ENCODE measurements at places on chromosomes 4 and X.

GRCh38 chr4:70313736-70314135, 21.0 kb upstream of the CABS1 start:
- no peak for DNase-seq

GRCh38 chr4:89576246-89576645, 260.7 kb downstream of the SNCA start:
- DNase-seq, result no peak

DNA sequence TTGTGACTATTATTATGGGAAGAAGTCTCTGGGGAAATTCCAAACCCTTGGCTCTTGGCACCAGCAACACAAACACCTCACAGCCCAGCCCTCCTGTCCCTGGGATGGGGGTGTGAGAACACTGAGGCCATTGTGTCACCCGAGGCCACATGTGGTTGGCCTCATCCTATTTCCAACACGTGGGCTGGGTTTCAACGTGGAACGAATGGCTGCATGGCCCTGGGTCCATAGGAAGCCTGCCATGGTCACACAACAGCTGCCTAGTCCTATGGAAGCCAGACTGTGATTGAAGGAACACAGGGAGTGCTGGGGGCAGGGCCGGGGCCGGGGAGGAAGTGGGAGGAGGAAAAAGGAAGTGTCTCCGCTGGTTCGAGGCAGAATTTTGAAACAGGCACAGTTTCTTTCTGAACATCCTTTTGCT, 10.0 kb downstream of the CLCN4 start:
- DNase-seq, result no peak

DNA sequence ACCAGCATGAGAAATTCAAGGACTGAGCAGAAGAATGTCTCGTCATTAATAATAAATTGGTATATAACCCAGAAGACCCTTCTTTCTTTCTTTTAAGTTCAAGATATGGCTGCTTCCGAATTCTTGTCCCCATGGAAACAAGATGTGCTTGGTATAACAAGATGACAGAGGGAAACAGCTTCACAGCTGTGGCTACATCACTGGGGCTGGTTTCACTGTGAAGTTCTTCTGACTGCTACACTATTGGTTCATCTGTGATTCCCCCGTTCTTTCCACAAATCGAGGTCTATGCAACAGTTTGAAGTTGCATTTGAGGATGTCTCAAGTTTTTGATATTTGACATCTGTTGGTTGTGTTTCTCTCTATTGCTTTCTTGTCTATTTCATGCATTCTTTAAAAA, 12.3 kb upstream of the DTHD1 start:
- no peak for DNase-seq

DNA sequence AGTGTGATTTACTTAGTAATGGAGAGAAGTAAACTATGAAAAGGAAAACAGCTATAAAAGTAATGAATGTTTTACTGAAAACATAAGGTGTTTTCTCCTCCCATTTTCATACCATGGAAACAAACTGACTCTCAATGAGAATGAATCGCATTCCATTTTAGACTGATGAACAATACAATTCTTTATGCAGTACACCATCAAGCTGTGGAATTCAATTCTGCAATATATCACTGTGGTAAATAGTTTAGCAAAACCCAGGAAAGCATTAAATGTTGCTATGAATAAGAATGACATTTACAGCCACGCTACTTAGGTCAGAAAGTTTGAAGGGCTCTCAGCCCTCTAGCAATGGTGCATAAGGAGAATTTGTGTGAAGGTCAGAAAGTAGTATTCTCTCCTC, 7.4 kb downstream of the DCAF8L2 start:
- no peak for DNase-seq

- DNase-seq, result peak; percentile 37
Measured at GRCh38 chr4:183989461-183989860, 84.4 kb downstream of the STOX2 start.

GRCh38 chr4:10111067-10111801, 5.4 kb downstream of the WDR1 start:
- no peak for DNase-seq

DNA sequence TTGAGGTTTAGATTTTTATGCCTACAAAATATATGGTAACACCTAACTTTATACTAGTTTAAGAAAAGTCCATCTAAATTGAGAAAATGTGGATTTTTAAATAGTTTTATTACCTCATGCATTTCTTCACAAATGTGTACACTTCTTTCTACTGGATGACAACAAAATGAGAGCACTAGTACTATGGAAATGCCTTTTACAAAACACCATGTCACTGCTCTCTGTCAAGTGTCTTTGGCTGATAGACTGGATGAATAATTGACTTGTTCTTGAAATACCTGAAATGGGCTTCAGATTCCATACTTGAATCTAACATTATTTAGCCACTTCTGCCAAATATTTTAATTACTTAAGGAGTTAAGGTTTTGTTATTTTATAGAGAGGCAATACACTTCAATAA, 49.5 kb downstream of the AMELX start:
- no peak for DNase-seq

- DNase-seq, result no peak
Measured at GRCh38 chr4:102431608-102431961, 69.6 kb upstream of the NFKB1 start.

DNA sequence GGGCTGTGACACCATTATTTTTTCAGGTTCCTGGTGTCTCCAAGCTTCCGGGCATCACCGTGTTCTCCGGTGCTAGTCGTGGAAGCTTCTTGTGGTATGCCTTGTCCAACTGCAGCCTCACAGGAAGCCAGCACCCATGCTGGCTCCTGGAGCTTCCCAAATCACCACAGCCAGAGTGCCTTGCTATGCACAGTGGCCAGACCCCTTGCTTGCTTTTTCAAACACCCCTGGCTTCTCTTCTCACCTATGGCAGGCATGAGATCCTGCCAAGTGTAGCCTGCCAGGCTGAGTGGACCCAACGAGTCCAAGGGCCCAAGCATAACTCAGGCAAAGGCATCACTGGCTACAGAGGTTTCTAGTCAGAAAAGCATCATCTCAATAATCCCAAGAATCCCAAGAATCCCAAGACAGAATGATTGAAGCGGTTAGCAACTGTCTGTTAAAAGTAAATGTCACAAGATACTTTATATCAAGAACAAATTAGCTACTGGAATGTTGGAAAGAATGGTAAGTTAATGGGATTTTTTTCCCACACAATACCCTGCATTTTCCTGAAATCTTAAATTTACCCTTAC, 1522.9 kb downstream of the PCDH18 start:
- no peak for DNase-seq

DNA sequence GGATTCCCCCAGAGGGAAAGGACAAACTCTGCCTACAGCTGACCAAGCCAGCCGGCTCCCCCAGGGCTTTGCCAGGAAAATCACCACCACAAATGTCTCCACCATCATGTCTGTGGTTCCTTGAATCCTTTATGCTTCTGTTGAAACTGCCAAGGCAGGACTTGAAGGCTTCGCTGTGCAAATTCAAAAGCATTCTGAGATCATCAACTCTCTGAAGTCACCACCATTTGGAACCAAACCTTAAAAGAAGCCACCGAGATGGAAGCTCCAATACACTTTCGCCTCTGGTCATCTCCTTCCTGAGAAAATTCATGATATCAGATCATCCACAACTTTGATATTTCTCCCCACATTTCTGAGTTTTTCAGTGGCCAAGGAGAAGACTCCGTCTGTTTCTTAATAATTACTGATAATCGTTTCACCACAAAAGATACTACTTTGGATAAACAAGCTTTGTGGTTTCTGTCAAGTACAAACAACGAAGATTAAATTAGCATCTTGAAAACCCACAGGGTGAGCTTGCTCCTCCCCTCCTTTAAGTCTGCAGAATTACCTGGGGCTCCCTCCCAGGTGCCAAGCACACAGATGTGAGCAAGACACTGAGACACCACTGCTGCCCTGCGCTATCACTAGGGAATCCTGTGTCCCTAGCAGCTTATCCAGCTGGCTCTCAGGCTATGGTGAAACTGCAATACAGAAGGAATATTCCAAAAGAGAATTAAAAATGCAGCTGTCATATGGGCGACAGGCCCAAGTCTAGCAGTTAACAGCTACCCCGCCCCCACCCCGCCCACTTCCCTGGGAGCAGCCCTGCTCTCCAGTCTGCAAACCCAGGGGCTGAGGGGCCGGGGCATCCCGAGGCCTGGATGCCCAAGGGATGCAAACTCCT, 125.0 kb upstream of the TBL1X start:
- peak; percentile 21 for DNase-seq

- no peak for DNase-seq
Measured at GRCh38 chr4:96497621-96498020, 657.7 kb downstream of the PDHA2 start.

DNA sequence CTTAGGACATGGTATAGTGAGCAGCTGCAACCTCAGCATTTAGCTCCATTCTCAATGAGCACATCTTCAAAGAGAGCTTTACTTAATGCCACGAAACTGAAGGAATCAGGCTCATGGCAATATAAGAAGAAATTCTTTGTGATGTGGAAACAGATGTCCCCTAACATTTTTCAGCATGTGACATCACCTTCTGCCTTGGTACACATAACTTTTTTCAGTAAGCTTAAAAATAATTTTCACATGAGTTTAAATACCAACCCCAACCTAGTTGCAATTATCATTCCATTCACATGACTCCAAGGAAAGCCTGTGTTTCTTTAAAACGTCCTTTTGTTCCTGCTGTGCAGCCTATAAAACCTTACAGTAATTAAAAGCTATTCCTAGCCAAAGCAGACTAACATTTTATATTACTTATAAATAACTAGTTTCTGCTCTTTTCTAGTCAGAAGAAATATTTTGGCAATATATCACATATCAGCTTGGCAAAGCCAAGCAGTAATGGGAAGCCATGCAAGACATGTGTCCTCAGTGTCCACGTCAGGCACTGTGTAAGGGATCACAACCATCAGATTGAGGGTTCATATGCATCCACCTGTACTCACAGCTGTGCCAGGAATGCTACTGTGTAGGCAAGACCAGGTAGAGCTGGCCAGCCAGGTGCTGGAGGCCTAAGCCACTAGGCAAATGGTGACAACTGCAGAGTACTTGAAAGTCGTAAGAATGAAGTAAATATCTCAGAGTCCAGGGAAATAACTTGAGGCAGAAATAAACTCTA, 466.6 kb downstream of the INPP4B start:
- peak; percentile 50 for DNase-seq

DNA sequence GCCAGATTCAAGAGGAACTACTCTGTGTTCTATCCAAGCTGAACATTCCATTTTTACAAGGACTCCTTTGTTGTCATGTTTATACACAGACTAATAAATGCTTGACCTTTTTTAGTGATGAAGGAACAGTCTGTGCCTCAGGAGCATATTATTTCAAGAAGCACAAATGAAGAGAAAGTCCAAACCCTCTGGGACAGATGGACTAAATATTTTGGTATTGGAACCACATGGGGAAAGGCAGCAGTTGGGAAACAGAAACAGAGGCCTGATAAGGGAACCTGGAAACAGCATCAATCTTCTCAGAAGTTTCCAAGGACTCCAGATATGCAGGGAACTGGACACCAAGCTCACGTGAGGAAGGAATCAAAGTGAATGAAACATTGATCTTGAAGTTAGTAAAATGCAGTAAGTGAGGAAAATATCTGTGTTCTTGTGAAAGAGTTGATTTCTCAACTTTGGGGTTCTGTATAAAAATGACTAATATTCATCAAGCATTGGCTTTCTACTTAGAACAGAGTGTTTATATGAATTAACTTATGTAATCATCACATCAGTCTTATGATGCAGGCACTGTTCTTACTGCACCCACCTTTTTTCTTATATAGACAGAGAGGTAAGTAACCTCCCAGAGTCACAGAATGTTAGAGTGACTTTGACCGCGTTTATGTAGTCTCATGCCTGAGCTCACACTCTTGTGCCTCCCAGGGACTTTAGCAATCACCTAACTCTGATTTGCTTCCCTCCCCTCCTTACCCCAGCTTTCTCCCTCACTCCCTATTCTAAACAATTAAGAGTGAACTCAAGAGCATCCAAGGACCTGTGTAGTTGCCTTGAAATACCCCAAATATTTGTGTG, 148.9 kb upstream of the JADE1 start:
- peak; percentile 4 for DNase-seq

- DNase-seq, result peak; percentile 87
Measured at GRCh38 chr4:24488399-24489164, 95.8 kb downstream of the DHX15 start.

- no peak for DNase-seq
Measured at GRCh38 chr4:68613752-68614151, 37.6 kb upstream of the UGT2B17 start.

- DNase-seq, result no peak
Measured at GRCh38 chrX:74340051-74340450, 36.1 kb downstream of the ZCCHC13 start.

GRCh38 chrX:129798888-129799287, 19.1 kb downstream of the SASH3 start:
- DNase-seq, result no peak

GRCh38 chrX:44247468-44247867, 96.0 kb downstream of the EFHC2 start:
- DNase-seq, result no peak

DNA sequence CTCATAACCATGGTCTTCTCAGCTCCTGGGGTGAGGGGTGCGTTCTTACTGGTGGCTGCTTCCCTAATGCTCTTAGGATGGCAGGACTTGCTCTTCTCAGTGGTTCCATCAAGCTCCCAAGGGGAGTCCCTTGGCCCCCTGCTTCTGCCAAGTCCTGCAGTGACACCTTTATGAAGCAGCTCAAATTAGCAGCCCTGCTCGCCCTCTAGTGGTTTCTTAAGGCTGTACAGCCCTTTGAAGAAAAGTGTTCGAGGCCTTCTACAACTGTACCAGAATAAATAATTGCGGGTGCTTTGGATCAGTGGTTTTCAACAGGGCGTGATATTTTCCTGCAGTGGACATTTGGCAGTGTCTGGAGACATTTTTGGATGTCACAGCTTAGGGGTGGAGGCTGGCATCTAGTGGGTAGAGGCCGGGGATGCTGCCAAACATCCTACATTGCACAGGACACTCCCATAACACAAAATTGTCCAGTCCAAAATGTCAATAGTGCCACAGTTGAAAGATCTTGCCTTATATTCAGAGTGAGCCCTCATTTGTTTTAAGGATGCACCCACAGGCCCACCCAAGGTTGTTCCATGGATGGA, 204.7 kb upstream of the S100G start:
- DNase-seq, result peak; percentile 56

DNA sequence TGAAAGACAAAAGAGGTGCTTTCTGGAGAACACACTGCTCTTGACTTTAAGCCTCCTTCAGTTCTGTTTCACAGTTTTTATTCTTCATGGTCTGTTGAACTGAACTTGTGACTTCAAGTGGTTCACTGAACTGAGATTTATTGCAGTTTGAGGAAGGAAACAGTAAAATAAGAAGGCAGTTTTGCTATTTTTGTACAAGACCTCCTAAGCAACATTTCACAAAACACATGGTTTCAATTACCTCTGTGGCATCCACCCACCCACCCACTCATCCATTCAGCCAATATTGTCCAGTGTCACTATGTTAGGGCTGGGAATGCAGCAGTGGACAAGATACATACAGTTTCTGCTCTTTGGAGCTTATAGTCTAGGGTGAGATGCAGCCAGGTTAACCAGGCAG, 131.3 kb downstream of the IL1RAPL2 start:
- peak; percentile 9 for DNase-seq

GRCh38 chr4:156598138-156598681, 373.4 kb downstream of the PDGFC start:
- DNase-seq, result peak; percentile 29

- DNase-seq, result peak; percentile 72
Measured at GRCh38 chr4:142845293-142846107, 601 bp downstream of the INPP4B start.

- no peak for DNase-seq
Measured at GRCh38 chrX:104141087-104141760, 15.6 kb downstream of the SLC25A53 start.
